A172 (cell line): ENCODE measurements at places on chromosomes 16 and 17. TPM values are rescaled to one million over a fixed set of nuclear protein-coding genes. Genes with fewer than 3 reads are reported as not detected.

DNA sequence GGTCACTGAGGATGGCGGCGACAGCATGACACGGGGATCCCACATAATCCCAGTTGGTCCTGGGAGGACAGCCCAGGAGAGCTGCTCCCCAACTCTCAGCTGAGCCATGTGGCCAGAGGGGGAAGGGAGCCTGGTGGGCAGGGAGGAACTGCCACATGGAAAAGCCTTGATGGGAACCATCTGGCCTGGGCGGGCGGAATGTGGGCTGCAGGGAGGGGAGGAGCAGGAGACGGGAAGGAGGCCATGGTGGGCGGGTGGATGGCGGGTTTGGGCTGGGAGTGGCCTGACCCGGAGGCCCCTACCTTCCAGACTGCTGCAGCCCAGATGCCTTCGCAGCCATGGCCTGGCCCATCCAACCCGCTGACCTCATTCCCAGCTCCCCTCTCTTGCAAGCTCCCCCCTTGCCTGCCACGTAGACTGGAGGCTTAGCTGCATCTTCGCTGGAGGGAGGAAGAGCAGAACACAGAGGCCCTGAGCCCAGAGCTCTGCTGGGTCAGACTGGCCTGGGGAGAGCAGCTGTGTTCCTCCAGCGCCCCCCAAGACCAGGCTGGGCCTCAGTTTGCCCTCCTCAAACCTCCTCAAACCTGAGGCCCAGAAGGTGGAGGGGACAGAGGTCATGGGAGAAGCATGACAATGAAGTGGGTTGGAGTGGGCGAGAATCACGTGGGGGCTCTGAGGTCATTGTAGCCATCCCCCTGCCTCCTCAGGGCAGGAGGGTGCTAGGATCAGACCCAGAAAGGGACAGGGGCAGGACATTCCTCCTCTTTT, 8.2 kb upstream of the COL1A1 start:
- DNase-seq: peak; percentile 97

- DNase-seq: no peak
Observed at GRCh38 chr17:40862985-40863733, 3.9 kb downstream of the KRT12 start.

DNA sequence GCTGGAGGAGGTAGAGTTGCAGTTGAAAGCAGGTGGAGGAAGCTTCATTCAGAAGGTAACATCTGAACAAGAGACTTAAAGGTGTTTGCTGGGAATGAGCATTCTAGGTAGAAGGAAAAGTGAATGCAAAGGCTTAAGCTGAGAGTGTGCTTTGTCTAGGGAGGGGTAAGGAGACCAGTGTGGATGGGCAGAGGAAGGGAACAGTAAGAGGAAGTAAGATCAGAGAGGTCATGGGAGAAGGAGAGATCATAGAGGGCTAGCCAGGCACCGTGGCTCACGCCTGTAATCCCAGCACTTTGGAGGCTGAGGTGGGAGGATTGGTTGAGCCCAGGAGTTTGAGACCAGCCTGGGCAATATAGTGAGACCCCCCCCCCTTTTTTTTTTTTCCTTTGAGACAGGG, 3.3 kb downstream of the STX4 start:
- no peak for DNase-seq

GRCh38 chr16:57305159-57305811, 20.8 kb upstream of the PLLP start:
- no peak for DNase-seq

DNA sequence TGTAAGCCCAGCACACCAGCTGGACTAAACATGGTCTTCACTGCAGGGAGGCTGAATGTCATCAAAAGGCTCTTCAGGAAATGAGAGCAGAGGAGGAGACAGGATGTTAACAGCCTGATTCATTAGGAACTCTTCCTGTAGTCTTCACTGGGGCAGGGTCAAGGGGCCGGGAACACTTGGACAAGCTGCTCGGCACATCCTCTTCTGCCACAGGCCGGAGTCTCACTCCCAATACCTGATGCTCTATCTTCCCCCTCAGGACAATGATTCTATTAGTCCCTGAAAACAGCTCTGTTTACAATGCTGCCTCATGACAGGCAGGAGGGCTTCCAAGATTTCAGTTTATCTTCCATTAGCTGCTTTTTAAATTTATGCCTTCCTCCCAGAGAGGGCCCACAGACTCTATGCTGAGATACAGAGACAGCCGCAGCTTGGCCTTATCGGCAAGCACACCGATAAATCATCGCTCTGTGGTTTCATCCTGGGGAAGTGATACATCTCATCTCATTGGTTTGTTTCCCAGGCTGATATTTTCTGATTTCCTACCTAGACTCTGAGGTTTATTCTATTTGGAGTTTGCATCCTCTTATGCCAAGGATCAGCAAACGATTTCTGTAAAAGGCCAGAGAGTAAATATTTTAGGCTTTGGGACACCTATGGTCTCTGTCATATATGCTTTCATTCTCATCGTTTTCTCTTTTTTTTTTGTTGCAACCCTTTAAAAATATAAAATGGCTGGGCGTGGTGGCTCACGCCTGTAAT, 214.0 kb upstream of the ASIC2 start:
- peak; percentile 60 for DNase-seq

DNA sequence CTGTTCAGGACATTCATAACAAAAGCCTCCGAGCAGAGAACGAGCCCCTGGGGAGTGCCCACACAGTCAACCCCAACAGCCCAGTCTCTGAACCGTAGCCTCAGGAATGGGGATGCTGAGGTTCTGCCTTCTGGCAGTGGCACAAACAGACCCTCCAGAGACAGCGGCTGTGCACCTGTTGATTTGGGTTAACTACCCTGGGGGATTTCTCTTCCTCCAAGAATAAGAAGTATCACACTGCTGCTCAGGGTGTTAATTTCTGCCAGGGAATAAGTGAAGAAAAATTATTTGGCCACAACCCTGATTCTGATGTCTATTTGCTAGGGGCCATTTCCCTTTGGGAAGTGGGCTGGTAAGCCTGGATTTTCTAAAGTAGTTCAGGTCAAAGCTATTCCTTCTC, 51.0 kb upstream of the PIRT start:
- DNase-seq: no peak

DNA sequence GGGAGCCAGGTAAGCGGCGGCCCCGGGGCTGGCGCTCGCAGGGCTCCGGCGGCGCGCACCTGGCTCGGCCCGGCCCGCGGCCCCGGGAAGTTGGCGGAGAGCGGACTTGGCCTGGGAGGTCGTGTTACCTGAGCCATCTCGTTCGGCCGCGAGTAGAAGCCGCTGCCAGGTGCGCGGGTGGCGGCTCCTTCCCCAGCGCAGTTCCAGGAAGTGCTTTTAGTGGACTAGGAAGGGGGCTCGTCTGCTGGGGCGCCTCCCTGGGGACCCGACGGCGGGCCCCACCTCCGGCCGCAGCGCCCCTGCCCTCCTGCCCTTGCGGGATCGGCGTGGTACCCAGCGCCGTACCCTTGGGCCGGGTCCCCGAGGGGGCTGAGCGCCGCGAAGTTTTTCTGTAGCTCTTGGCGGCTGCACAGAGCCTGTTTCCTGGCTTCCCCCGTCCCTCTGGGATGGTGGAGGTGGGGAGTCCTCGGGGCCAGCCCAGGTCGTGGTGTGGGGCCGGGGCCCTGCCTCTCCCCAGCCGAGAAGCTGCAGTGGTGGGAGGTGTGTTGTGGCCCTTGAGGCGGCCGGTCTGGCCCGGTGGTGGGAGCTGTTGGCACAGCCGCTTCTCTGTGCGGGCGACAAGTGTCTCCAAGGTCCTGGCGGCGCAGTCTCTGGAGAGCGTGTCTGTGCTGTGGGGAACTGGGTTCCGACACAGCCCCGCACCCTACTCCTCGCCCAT, 96.9 kb downstream of the RAB11FIP4 start:
- no peak for DNase-seq

DNA sequence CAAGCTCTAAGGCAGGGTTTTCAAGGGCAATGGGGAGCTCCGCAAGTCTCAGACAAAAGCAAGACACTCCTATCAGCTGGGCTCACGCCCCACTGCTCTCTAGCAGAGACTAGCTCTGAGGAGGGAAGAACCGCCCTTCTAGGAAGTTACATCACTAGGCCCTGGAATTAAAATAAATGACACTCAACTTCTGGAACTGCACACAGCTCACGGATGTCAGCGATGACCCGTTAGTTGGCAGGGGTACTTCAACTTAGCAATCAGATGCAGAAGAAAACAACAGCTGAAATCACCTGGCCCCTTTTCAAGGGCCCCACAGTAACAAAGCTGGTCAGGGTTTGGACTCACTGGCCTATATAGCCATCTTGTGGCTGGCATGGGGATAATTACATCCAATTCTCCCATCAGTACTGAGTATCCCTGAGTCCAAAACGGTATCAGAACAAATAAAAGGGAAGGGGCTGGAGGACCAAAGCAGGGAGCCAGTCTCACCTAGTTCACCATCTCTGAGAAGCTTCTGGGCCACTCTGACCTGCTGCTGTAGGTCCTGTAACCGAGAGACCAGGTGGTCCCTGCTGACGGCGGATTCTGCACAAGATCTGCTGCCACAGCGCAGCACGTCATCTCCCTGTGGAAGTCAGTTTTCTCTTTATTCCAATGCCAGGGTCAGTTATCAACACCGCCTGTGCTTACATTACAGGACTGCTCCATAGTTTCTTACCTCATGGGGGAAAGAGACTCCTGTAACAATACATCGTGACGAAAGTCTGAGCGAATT, 22.2 kb downstream of the SERPINF1 start:
- DNase-seq: peak; percentile 60

DNA sequence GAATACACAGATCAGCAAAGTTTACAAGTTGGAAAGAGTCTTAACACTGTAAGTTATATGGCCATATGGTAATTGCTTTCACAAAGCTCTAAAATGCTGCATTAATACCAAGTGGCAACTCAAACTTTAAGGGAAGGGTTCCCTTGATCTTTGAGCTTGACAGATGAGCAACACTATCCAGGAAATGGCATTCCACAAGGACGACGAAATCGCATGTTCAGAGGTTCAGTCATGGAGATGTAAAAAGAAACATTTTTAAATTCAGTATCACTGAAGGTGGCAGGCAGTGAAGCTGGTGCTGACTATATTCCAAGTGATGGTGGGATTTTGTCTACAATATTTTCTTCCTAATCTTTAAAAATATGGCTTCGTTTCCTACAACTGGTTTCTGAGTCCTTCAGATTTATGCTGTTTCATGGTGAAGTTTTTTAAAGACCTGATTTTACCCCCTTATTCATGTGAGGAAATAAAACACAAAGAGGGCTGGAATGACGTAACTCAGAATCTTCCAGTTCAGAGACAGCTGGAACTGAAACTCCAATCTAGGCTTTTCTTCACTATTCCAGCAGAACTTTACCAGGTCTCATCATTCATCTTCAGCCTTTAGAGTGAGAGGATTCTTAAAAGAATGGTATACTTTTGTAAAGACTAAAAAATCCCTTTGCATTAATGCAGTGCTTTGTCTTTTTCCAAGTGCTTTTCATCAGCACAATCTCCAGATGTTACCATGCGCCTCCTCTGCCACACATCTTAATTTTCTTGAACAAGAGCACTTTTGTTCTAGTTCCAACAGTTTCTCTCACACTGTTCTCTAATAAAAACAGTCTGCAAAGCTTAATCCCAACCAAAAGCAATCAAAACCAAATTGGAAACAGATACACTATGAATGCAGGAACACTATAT, 20.2 kb downstream of the CHCT1 start:
- DNase-seq: peak; percentile 29

Gene TEN1
- total RNA-seq: 23.4 and 28.4 TPM in 2 replicates

- no peak for DNase-seq
Observed at GRCh38 chr16:62213763-62214162, 177.5 kb upstream of the CDH8 start.

- DNase-seq: no peak
Observed at GRCh38 chr16:77985111-77985510, 37.2 kb upstream of the CLEC3A start.
